ENCODE measurements at places on chromosomes 7 and 10. TPM values are rescaled to one million over a fixed set of nuclear protein-coding genes. Genes with fewer than 3 reads are reported as not detected.

- H3K36me3 ChIP-seq = no peaks in the 10 kb centered on the region
- no peak overlapping the region for H3K4me3 ChIP-seq
- no peak overlapping the region for H3K27ac ChIP-seq
- DNase-seq = no peak
Measured at GRCh38 chr10:110932505-110933180, 13.2 kb downstream of the SHOC2 start.

Gene FAM25A
- not detected for total RNA-seq

DNA sequence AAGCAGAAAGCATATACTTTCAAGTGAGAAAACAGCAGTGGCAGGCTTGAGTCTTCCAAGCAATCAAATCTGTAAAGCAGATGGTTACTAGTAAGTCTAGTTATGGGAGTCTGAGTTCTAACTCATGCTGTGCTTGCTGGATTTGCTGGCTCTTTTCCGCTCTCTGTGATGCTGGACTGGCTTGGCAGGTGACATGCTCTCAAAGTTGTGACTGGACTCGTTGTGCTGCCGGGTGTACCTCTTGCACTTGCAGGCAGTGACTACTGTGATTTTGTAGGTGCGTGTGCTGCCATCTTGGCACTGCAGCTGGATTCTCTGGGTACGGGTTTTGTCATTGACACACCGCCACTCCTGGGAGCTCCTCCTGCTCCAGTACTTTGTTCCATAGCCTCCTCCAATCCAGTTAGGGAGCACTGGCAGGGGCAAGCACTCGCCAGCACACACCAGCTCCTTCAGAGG lies 3.1 kb downstream of the SOSTDC1 start:
- no peaks in the 10 kb centered on the region for H3K36me3 ChIP-seq
- no peaks in the 10 kb centered on the region for H3K27me3 ChIP-seq
- DNase-seq = no peak
- H3K4me3 ChIP-seq = no peak overlapping the region
- H3K27ac ChIP-seq = no peak overlapping the region

DNA sequence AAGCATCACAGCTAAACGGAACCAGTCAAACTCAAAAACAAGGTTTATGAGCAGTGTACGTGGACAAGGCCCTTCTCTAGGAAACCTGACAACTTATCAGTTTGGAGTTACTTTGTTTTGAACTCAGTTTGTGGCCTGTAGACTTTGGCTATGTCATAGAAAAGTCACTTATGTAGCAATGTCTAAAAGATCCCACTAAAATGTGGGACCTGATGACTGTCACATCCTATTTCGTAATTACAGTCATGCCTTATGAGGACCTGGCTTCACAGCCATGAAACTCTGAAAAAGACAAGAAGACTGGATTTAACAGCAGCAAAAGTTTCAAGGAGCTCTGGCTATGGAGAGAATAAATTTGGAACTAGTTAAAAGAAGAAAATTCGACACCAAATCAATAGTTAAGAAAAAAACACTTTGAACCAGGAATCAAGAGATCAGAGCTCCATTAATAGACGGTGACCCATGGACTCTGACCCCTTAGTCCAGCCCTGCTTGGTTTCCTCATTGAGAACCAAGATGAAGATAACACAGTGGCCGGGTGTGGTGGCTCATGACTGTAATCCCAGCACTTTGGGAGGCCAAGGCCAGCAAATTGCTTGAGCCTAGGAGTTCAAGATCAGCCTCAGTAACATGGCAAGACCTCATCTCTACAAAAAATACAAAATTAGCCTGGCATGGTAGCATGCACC lies 204.3 kb downstream of the SFMBT2 start:
- no peaks in the 10 kb centered on the region for H3K27me3 ChIP-seq
- no peak for DNase-seq
- peaks cover 3% of the 10 kb centered on the region for H3K4me1 ChIP-seq
- no peaks in the 10 kb centered on the region for H3K36me3 ChIP-seq
- no peak overlapping the region for H3K4me3 ChIP-seq

Gene NUDT13
- 0.86 TPM for total RNA-seq

GRCh38 chr10:118971187-118971586 lies 58.3 kb upstream of the NANOS1 start:
- DNase-seq = no peak
- no peak overlapping the region for H3K4me3 ChIP-seq
- no peaks in the 10 kb centered on the region for H3K36me3 ChIP-seq

DNA sequence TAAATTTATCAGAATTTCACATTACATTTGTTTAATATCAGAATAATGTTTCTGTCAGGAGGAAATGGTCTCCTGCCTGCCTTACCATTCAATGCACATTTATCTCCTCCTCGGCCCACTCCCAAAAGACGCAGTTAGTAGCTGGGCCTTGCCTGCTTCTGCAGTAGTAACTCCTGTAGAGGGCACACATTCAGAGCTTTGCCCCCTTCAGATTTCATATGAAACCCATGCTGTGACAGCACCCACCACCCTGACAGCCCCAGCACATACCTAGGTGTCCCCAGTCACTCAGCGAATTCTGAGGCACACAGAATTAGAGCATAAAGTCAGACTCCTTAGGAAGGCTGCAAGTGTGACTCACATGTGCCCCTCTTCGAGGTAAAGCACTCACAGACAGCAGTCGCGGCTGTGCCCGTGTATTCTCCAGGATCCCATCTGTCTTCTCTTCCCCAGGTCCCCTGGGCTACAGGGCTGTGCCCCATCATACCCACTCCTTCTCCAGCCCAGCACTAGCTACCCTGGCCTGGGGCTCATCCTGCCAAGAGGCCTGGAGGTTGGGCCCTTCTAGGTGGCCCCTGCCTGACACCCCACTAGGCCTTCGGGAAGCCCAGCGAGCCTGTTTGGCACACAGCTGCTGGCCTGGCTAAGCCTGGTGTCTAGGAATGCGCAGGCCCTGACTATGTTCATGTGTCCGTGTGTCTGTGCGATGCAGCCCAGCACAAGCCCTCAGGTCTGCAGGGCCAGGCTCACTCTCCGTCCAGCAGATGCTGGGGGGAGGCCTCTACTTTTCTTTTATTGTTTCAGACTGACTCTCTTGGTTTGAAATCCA lies 4.7 kb upstream of the DEPP1 start:
- peaks cover 50% of the 10 kb centered on the region for H3K4me1 ChIP-seq
- peak overlapping the region; percentile 76 for H3K27ac ChIP-seq
- H3K27me3 ChIP-seq = no peaks in the 10 kb centered on the region
- H3K4me3 ChIP-seq = no peak overlapping the region
- H3K36me3 ChIP-seq = no peaks in the 10 kb centered on the region
- peak; percentile 31 for DNase-seq

DNA sequence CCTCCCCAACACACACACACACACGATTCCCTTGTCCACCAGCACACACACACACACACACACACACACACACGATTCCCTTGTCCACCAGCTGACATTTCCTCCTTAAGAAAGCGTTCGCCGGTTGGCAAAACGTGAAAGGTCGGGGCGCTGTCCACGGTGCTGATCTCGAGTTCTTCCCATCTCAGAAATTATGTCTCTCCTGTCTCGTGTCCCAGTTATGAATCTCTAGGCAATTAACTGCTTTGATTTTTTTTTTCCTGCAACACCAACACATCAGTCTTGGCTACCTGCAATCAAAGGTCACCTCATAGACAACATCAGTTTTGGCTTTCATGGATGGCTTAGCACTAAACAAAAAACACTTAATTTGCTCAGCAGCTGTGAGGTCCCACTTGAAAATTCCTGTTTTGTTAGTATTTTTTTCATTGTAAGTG lies 1.9 kb downstream of the INA start:
- no peaks in the 10 kb centered on the region for H3K27me3 ChIP-seq
- H3K36me3 ChIP-seq = no peaks in the 10 kb centered on the region
- H3K4me1 ChIP-seq = peaks cover 8% of the 10 kb centered on the region
- peak; percentile 29 for DNase-seq
- H3K27ac ChIP-seq = no peak overlapping the region

DNA sequence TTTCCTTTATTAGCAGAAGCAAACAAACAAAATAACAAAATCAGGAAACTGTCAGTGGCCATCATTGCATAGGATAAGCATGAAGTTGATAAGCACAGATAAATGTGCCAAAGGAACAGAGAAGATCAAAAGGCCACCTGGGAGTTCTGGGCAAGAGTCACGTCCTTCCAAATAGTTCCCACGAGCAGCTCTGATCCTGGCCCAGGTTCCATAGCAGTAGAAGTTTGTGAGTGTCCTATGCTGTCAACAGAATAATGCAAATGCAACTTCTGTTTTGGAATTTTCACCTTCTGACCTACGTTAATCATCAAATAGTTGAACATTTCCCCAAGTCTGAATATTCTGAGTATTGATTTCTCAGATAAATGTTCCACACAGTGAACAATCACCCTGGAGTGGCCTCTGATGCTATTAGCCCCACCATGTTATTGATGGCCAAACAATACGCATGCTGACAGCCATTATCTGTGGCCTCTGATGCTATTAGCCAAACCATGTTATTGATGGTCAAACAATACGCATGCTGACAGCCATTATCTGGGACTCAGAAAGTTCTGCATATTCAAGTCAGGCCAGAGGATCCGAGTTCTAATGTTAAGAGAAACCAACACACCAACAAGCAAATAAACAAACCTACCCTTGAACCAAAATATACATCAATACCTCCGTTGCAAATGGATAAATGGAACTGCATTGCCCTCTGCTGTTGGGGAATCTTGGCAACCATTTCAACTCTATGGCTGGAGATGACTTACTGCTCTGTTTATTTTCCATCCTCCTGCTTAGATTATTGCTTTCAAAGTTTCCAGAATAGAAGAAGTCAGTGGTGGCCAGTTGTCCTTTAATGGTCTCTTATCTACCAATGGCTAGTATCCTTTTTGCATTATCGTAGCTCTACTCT lies 63.3 kb downstream of the MRC1 start:
- H3K27me3 ChIP-seq = no peaks in the 10 kb centered on the region
- DNase-seq = no peak
- no peak overlapping the region for H3K27ac ChIP-seq
- H3K36me3 ChIP-seq = no peaks in the 10 kb centered on the region

- H3K4me1 ChIP-seq = no peaks in the 10 kb centered on the region
- no peaks in the 10 kb centered on the region for H3K36me3 ChIP-seq
- no peaks in the 10 kb centered on the region for H3K27me3 ChIP-seq
- DNase-seq = no peak
Measured at GRCh38 chr7:2195400-2196246, 37.1 kb downstream of the MAD1L1 start.

DNA sequence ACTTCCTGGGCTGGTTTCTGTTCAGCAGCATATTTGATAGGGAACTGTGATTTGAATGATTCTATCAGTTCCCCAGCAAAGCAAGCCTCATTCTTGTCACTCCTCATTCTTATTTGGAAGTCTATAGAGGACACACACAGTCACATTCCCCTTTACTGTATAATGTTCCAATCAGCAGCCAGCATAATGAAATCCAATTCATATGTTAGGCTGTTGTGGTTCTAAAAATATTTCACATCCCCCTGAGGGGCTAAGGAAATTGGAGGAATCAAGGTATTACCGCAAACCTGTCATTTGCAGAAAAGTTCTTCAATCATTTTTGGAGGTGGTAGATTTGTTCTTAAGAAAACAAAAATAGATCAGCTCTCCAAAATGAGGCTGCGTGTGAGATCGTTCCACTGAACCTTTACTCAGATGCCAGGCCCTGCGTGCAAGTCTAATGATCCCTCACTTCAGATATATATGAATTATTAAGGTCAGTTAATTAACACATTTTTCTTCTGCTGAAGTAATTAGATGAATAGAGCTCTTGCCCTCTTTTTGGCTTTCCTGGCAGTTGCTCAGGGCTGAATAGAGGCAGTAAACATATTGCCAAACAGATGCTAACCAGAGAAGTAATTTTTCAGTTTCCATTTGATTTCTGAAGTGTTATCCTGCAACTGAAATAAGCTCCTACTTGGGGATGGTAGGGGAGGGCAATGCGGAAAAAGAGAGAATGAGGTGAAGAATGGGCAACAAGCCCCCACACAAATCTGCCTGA lies 31.8 kb downstream of the LSMEM1 start:
- no peaks in the 10 kb centered on the region for H3K36me3 ChIP-seq
- no peak overlapping the region for H3K27ac ChIP-seq
- H3K4me1 ChIP-seq = no peaks in the 10 kb centered on the region
- no peak overlapping the region for H3K4me3 ChIP-seq
- no peak for DNase-seq
- H3K27me3 ChIP-seq = no peaks in the 10 kb centered on the region

DNA sequence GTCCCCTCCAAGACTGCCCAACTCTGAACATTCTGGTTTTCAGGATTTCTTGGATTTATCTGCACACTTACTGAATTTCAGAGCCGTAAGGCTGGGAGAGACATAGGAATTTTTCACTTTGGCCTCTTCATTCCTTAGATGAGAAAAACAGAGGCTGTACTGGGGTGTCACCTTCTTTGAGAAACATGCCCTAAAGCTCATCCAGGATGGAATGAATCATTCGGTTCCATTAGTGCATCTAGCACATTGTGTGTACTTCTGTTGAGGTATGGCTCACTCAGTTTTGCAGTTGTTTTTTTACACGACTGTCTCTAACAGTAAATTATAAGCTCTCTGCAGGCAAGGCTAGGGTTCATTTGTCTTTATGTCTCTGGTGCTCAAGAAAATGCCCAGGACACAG lies 383.4 kb downstream of the GATA3 start:
- no peaks in the 10 kb centered on the region for H3K36me3 ChIP-seq
- H3K27me3 ChIP-seq = no peaks in the 10 kb centered on the region
- no peaks in the 10 kb centered on the region for H3K4me1 ChIP-seq

- H3K36me3 ChIP-seq = no peaks in the 10 kb centered on the region
- no peaks in the 10 kb centered on the region for H3K4me1 ChIP-seq
- H3K4me3 ChIP-seq = no peak overlapping the region
- H3K27ac ChIP-seq = no peak overlapping the region
- peaks cover 2% of the 10 kb centered on the region for H3K27me3 ChIP-seq
Measured at GRCh38 chr10:87177-88080, 38.3 kb upstream of the TUBB8 start.

DNA sequence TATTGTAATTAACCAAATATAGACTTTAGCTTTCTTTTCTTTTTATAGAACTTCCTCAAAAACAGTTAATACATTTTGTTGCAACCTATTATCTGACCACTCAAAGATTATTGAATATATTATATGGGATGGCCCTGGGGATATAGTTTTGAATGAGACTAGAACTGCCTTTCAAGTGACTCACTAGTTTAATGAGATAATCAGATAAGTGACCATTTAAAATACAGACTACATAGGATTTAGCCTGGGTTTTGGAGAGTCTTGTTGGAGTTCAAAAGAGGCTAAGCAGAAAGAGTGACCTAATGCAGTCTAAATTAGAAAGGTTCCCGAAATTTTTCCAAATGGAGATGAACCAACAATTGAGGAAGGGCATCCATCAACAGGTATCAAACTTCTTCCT lies 305.2 kb upstream of the ETV1 start:
- no peaks in the 10 kb centered on the region for H3K4me1 ChIP-seq
- H3K27me3 ChIP-seq = no peaks in the 10 kb centered on the region
- H3K27ac ChIP-seq = no peak overlapping the region
- no peak overlapping the region for H3K4me3 ChIP-seq
- no peak for DNase-seq

- no peaks in the 10 kb centered on the region for H3K36me3 ChIP-seq
- DNase-seq = no peak
- H3K27me3 ChIP-seq = no peaks in the 10 kb centered on the region
- no peak overlapping the region for H3K4me3 ChIP-seq
- peaks cover 7% of the 10 kb centered on the region for H3K4me1 ChIP-seq
Measured at GRCh38 chr10:7297094-7297493, 113.7 kb downstream of the SFMBT2 start.

- no peak overlapping the region for H3K4me3 ChIP-seq
- H3K36me3 ChIP-seq = no peaks in the 10 kb centered on the region
- peaks cover 26% of the 10 kb centered on the region for H3K4me1 ChIP-seq
- no peaks in the 10 kb centered on the region for H3K27me3 ChIP-seq
- H3K27ac ChIP-seq = peak overlapping the region; percentile 73
Measured at GRCh38 chr10:124064676-124065075, 28.7 kb downstream of the CHST15 start.

Gene ICA1
- 5.9 TPM for total RNA-seq

Gene KCND2
- 9.4 TPM for total RNA-seq

GRCh38 chr10:118968060-118968459 lies 61.5 kb upstream of the NANOS1 start:
- peaks cover 5% of the 10 kb centered on the region for H3K4me1 ChIP-seq
- no peak overlapping the region for H3K27ac ChIP-seq
- DNase-seq = no peak
